A549 treated with Hydrocortisone at 1 μM for 4 hours (cell line): ENCODE measurements at places on chromosomes 7 and 10. TPM values are rescaled to one million over a fixed set of nuclear protein-coding genes. Genes with fewer than 3 reads are reported as not detected.

The ADRA2A gene
- total RNA-seq = 0.06 to 0.11 TPM (median 0.07 TPM) in 4 of 5 replicates, not detected in the other

The EMX2 gene
- not detected in 5 replicates for total RNA-seq

The NKX6-2 gene
- 0.30 to 0.67 TPM (median 0.48 TPM) in 5 replicates for total RNA-seq

The HACD1 gene
- total RNA-seq = 35.5 to 63.8 TPM (median 58.6 TPM) in 5 replicates

The ZNF804B gene
- total RNA-seq = not detected in 5 replicates

The GARIN1A gene
- total RNA-seq = 0.38 to 0.72 TPM (median 0.60 TPM) in 5 replicates

The VSIR gene
- 30.8 to 38.0 TPM (median 36.7 TPM) in 5 replicates for total RNA-seq

The TPST1 gene
- total RNA-seq = 5.6 to 8.8 TPM (median 8.0 TPM) in 5 replicates

The HMX2 gene
- total RNA-seq = 0.10 to 0.15 TPM (median 0.12 TPM) in 4 of 5 replicates, not detected in the other

The CNNM1 gene
- total RNA-seq = 21.9 to 28.6 TPM (median 26.2 TPM) in 5 replicates

The CCZ1 gene
- 70.3 to 82.7 TPM (median 77.1 TPM) in 5 replicates for total RNA-seq

The CPA1 gene
- total RNA-seq = not detected in 5 replicates

The RASSF4 gene
- 2.7 to 4.7 TPM (median 4.0 TPM) in 5 replicates for total RNA-seq

The SORCS3 gene
- not detected in 5 replicates for total RNA-seq

The TSPAN15 gene
- total RNA-seq = 91.4 to 106 TPM (median 101 TPM) in 5 replicates

The KEL gene
- total RNA-seq = 0.33 TPM in 1 of 5 replicates, not detected in the others
